ENCODE measurements at places on chromosomes 7 and 10.

DNA sequence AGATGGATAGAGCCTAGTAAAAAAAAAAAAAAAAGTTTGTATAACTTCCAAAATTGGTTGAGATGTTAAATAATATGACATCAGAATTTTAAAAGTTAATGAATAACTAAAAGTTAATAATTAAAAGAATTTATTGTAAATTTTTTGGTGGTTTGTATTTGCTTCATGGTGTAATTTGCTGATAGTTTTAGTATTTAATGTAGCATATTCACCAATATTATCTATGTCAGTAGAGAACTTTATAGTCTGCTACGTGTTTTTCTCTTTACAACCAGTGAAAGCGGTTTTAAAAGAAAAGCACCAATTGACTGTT lies 51.8 kb upstream of the STEAP4 start:
- DNase-seq, result no peak

- no peak for DNase-seq
Measured at GRCh38 chr10:84562592-84562991, 234.2 kb downstream of the CCSER2 start.

DNA sequence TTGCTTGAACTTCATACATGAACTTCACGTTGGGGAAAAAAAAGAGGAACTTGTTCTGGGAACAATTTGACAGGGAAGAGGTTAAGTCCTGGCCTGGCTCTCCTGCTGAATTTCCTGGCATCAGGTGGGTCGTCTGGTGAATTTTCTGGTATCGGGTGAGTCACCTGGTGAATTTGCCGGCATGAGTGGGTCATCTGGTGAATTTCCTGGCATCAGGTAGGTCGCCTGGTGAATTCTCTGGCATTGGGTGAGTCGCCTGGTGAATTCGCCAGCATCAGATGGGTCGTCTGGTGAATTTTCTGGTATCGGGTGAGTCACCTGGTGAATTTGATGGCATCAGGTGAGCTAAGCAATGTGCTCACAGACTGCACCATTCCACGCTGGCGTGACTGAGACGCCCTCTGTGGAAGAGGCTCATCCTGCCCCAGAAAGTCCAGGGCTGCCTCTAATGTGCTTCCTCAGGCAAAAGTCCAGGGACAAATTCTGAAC lies 255.4 kb downstream of the TCERG1L start:
- no peak for DNase-seq

DNA sequence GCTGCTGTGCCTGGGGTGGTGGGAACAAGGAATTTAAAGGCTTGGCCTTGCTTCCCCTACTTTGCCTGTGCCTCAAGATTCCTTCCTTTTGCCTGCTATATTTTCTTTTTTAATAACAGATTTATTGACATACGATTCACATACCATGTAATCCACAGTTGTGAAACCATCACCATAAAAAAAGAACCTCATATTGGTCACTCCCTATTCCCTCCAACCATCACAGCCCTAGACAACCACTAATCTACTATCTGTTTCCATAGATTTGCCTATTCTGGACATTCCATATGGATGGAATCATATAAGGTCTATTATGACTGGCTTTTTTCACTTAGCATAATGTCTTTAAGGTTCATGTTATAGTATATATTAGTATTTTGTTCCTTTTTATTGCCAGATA lies 59.3 kb upstream of the TRIM8 start:
- no peak for DNase-seq

GRCh38 chr10:93397020-93397419 lies 85.1 kb downstream of the MYOF start:
- DNase-seq, result no peak

GRCh38 chr7:31744294-31744874 lies 57.4 kb downstream of the PPP1R17 start:
- no peak for DNase-seq
